ENCODE measurements at places on chromosomes 7 and 10.

GRCh38 chr7:21671859-21672258, 129.0 kb downstream of the DNAH11 start:
- no peak for DNase-seq

GRCh38 chr7:103325744-103326143, 18.8 kb downstream of the DNAJC2 start:
- no peak for DNase-seq

DNA sequence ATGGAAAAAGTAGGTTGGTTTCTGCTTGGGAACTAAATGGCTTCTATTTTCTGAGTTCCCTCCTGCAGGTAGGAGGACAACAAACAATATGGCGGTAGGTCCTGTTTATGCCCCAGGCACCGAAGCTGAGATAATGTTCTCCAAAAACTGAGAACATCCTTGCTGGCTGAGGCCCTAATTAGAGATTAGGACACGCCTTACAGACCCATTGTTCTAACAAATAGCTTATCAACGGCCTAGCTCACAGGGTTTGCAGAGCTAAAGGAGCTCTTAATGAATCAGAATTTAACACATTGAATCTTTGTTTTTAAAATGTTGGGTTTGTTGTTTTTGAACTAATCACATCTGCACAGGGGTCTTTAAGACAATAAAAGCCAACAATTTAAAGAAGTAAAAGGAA, 37.0 kb downstream of the HTR5A start:
- no peak for DNase-seq

DNA sequence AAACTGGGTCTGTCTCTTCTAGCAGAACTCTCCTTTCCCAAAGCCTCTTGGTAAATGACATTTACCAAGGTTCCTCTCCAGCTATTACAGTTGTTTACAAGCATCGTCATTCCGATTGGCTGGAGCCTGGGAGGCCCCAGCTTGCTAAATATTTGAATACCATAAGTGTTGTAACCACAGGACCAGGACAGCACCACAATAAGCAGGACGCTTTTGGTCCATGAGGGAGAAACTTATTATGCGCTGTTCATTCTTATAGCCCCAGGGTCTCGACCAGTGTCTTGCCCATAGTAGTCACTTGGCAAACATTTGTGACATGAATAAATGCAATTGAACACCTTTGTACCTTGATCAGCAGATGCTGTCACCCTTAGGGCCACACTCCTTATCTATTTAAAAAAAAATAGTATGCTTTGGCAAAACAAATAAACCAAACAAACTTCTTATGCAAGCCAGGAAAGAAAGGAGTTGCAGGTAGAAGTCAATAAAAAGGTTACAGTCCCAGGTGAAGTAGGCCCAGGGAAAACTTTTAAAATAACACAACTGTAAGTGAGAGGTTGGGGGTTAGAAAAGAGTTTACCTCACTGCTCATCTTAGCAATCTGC, 32.8 kb downstream of the NRAP start:
- no peak for DNase-seq

- DNase-seq = no peak
Observed at GRCh38 chr10:125399289-125399688, 238.9 kb upstream of the CTBP2 start.

DNA sequence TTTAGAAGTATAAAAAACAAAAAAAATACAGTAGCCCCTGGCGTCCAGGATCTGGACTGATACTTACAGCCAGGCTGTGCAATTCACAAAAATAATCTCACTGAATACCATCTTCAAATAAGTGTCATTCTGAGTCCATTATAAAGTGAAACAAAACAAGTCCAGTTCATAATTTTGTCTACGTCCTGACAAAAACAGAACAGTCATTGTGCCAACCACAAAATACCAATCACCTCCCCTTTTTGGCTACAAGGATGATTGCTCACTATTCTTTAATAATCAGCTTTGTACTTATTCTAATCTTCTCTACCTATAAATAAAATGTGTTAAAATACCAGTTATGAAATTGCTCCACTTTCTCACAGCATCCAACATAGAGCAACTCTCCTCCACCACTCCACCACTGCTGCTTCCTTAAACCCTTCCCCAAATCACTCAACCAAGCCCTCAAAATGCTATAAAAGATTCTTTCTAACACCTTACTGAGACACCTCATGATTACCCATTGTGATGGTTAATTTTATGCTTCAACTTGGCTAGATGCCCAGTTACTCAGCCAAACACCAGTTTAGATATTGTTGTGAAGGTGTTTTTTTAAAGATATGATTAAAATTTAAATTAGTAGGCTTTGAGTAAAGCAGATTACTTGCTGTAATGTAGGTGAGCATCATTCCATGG, 479.8 kb upstream of the SEMA3A start:
- DNase-seq = no peak

- no peak for DNase-seq
Observed at GRCh38 chr7:53001221-53001620, 34.2 kb upstream of the POM121L12 start.

DNA sequence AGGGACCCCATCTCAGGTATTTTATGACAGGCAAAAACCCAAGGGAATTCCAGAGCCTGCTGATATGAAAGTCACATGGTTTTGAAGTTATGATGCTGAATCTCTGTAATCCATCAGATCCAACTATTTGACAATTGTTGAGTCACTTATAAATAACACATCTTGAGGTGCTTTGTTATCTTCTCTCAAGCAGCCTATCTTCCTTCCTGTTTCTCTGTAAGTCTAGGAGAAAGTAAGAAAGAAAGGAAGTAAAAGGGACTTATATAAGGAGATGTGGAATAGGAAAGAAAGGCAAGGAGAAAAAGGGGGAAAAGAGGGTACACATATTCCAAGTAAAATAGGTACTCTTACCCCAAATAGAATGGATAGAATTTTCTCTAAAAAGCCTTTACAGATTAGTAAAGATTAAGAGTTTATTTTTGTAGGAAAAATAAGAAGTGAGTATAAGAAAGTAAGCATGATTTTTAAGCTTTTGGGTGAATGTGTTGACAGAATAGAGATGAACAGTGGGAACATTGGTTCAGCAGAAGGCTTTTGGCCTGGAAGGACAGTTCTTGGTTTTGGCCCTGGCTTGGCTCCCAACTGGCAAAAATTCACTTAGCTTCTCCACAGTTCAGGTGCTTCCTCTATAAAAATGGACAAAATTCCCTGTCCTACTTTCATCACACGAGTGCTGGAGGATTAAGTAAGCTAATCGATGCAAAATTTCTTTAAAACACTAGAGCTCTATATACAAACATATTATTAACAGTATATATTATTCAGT, 39.6 kb upstream of the ANK3 start:
- no peak for DNase-seq

GRCh38 chr7:41586931-41587640, 115.8 kb downstream of the INHBA start:
- no peak for DNase-seq

DNA sequence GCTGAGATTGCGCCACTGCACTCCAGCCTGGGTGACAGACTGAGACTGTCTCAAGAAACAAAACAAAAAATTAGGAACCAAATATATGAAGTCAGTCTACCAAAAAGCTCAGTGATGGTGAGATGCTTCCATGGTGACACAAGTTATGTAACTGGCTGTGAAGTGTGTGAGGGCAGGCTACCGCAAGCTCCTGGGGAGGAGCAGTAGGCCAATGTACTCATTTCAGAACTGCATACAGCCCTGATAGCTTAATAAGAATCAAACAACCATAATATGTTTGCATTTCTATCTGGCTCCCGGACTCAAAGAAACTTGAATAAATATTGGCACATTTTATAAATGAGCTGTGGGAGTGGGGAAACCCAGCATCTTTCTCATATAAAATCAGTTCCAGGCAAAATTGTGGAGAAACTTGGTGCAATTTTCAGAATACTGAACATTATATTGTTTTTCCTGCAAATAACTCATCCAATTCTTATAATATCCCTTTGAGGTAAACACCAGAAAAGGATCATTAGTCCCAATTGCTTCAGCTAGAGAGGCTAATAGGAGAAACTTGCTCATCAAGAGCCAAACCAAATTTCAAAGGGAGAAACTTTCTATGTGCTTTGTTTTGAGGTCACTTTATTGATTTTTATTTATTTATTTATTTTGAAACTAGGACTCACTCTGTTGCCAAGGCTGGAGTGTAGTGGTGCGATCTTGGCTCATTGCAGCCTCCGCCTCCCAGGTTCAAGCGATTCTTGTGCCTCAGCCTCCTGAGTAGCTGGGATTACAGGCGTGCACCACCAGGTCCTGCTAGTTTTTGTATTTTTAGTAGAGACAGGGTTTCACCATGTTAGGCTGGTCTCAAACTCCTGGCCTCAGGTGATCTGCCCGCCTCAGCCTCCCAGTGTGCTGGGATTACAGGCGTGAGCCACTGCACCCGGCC, 127.0 kb downstream of the SORCS1 start:
- DNase-seq = no peak

GRCh38 chr10:47438857-47439474, 44.9 kb downstream of the ANXA8 start:
- peak; percentile 55 for DNase-seq

DNA sequence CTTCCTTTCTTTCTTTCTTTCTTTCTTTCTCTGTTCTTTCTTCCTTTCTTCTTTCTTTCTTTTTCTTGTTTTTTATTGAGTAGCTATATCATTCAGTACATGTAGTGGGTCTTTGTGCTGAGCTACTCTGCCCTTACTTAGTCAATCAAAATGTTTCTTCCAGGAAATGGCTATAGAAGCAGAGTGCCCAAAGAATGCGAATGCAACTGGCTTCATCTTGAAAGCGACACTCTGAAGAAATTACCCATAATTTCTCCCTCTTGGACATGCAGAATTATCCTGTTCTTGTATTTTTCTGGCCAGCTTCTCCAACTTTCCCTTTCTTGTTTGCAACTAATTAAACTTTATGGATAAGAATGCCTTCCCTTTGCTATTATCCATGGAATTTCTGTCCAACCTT, 441.5 kb downstream of the MAGI2 start:
- no peak for DNase-seq

- DNase-seq = peak; percentile 23
Observed at GRCh38 chr10:84196941-84197340, 2.6 kb downstream of the CDHR1 start.

- no peak for DNase-seq
Observed at GRCh38 chr10:127880557-127880956, 12.2 kb downstream of the CLRN3 start.

- DNase-seq = no peak
Observed at GRCh38 chr10:22573820-22574569, 140.4 kb downstream of the PIP4K2A start.

GRCh38 chr7:85135977-85136376, 50.9 kb downstream of the SEMA3D start:
- no peak for DNase-seq

DNA sequence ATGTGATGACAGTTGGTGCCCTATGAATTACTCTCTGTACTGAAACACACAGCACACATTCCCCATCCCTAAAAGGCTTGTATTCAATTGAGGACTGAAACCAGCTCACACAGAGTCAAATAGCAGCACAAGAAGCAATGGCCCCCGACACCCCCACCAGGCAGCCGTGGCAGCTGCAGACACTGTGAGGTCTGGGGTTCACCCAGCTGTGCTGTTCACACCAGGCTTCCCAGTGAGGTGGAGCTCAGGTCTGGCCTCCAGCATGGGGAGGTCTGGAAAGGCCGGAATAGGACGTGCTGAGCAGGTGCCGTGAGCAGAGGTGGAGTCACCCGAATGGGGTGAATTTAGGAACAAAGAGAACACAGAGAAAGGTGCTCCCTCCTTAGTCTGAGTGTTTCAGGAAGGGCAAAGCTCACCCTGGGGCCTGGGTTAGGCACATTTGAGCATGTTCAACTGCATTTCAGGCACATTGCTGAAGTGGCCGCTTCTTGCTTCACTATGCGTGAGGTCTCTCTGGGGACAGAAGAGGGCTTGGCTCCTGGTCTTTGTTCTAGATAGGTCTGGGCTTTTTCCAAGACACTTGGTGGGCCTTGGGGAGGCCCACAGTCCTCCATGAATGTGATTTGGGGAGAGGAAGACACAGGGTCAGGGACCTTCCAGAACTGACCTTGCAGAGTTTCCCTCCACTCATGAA, 41.1 kb downstream of the C10orf120 start:
- DNase-seq = no peak

DNA sequence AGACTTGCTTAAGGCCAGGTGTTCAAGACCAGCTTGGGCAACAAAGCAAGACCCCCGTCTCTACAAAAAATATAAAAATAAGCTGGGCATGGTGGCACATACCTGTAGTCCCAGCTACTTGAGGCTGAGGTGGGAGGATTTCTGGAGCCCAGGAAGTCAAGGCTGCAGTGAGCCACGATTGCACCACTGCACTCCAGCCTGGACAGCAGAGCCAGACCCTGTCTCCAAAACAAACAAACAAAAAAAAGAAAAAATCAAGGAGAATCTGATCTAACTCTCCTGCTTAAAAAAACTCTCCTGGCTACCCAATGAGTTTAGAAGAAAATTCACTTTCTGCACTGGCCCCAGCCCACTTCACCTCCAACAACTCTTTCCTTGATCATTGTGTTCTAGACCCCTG, 1.9 kb upstream of the KPNA7 start:
- no peak for DNase-seq

- DNase-seq = peak; percentile 71
Observed at GRCh38 chr7:30469303-30469702, 9.3 kb downstream of the NOD1 start.

DNA sequence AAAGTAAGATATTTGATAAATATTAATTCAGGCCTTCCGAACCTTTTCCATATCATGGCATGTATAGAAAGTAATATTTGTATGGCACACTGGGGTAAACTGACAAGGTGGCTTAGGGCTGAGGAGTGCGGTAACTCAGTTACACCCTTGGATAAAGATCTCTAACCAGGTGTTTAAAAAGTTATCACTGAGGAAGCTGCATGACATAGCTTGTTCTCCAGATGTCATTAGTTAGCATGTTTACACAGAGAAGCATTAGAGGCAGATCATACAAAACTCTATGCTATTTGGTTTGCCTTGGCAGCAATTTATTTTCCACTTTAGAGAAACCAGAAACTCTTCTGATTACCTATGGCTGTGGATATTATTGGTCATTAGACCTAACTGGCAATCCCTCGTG, 118.2 kb downstream of the ST7 start:
- no peak for DNase-seq
